Stimulated activated CD4-positive, alpha-beta T cell treated with anti-CD3 and anti-CD28 coated beads, Interleukin-1b, Interleukin-23, amount 100 ng/mL, for 48 hours (primary cell): ENCODE measurements at places on chromosomes 13 and 19.

- DNase-seq, result no peak
Measured at GRCh38 chr13:23572836-23573235, 2.6 kb downstream of the TNFRSF19 start.

DNA sequence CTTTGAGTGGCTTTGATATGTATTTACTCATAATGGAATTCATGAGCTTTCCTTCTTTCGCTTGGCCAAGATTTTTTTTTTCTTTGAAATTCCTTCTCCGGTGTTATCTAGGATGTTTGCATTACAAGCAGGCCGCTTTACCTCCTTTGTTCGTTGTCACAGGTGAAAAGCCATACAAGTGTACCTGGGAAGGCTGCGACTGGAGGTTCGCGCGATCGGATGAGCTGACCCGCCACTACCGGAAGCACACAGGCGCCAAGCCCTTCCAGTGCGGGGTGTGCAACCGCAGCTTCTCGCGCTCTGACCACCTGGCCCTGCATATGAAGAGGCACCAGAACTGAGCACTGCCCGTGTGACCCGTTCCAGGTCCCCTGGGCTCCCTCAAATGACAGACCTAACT lies 16.7 kb downstream of the KLF5 start:
- no peak for DNase-seq

- DNase-seq, result no peak
Measured at GRCh38 chr19:9528757-9529336, 9.6 kb downstream of the ZNF426 start.

- DNase-seq, result no peak
Measured at GRCh38 chr13:49022472-49023144, 46.9 kb downstream of the FNDC3A start.

GRCh38 chr13:77079902-77080413 lies 53.0 kb upstream of the FBXL3 start:
- no peak for DNase-seq

GRCh38 chr13:34371645-34372395 lies 553.9 kb downstream of the RFC3 start:
- no peak for DNase-seq

- DNase-seq, result no peak
Measured at GRCh38 chr19:45355402-45355801, 14.9 kb downstream of the KLC3 start.

DNA sequence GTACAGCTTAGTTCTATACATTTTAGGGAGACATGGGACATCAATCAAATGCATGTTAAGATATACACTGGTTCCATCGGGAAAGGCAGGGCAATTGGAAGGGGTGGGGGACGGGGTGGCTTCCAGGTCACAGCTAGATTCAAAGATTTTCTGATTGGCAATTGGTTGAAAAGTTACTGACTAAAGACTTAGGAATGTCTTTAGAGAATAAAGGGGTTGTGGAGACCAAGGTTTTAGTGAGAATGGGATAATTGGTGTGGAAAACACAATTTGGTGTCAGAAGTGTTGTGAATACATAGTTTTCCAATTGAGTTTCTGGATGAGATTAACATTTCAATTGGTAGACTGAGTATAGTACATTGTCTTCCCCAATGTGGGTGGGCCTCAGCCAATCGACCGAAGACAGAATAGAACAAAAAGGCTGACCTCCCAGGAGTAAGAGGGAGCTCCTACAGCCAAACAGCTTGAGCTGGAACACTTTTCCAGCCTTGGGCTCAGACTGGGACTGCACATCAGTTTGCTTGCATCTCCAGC lies 988 bp upstream of the CCDC169 start:
- no peak for DNase-seq

GRCh38 chr13:39820606-39821005 lies 165.1 kb downstream of the COG6 start:
- DNase-seq, result no peak

DNA sequence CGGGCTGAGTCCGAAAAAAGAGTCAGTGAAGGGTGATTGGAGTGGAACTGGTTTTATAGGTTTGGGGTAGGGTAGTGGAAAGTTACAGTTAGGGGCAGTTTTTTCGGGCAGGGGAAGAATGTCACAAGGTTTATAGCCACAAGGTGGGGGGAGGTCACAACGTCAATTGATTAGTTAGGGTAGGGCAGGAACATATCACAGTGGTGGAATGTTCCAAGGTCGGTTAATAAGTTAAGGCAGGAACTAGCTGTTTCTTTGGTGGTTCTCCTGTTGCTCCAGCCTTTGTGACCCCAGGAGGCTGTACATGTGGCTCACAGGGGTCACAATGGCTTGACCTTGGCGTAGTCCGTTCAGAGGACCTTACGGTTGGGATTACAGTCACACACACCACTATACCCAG lies 20.3 kb downstream of the RDH8 start:
- DNase-seq, result no peak

GRCh38 chr19:4877753-4878490 lies 10.5 kb upstream of the PLIN3 start:
- no peak for DNase-seq

GRCh38 chr19:11028146-11028545 lies 61.1 kb upstream of the LDLR start:
- DNase-seq, result no peak

DNA sequence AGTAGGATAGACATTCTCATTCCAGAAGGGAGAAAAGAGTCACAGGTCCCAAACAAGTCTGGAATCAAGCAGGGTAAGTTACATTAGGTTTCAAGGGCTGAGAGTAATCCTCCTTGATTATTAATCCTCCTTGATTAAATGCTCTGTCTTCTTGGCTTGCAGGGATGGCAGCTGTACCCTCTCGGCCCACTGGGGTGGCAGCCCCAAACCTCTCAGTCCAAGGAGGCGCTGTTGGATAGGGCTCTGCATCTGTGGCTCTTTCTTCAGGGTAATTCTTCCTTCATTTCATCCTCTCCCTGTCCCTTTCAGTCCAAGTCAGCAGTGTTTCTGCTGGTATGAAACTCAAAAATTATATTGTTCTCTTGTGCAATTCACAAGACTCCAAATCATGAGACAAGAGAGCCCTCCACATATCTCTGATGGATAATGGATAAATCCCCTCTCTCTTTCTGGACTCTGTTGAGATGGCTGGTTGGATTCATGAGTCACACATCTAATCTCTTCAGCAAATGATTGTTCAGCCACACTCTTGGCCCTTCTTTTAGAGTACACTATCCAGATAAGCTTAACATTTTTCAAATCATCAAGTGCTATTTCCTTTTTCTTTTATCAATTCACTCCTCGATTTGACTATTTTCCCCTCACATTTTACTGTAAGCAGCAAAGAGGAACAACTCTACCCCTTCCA lies 323.7 kb upstream of the HTR2A start:
- no peak for DNase-seq

DNA sequence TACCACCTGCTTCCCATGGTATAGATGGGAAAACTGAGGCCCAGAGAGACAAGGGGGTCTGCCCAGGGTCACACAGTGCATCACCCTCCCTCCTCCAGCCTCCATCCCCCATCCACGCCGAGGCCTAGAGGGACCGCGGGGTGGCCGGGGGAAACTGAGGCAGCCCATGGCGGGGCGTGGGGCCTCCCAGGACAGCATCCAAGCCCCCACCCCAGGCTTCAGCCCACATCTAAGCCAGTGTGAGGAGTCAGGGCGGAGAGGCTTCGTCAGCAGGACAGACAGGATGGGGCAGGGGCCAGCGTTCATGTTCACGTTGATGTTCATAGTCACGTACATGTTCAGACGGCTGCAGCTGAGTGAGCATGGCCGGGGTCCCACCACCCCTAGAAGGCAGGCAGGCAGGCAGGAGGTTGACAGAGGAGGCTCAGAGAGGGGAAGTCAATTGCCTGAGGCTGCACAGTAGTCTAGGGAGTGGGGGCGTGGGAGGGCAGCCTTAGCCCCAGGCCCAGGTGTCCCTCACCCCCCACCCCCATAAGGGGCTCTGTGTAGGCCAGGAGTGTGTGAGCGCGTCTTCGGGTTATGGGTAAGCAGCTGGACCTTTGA lies 23.3 kb downstream of the SMIM24 start:
- no peak for DNase-seq

DNA sequence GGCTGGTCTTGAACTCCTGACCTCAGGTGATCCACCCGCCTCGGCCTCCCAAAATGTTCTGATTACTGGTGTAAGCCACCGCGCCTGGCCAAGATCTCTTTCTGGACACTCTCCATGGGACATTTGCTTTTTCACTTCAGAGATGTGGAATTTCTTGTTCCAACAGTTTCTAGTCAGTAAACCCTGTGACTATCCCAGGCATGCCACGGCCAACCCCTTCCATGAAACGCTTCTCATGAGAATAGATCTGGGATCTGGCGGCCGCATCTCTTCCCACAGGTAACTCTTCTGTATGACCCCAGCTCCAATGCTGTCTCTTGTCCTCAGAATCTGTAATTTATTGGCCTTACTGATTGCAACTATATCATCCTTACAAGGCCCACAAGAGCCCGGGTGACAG lies 16.2 kb downstream of the PLPP2 start:
- DNase-seq, result no peak

- no peak for DNase-seq
Measured at GRCh38 chr19:33900817-33901216, 104.1 kb downstream of the KCTD15 start.

DNA sequence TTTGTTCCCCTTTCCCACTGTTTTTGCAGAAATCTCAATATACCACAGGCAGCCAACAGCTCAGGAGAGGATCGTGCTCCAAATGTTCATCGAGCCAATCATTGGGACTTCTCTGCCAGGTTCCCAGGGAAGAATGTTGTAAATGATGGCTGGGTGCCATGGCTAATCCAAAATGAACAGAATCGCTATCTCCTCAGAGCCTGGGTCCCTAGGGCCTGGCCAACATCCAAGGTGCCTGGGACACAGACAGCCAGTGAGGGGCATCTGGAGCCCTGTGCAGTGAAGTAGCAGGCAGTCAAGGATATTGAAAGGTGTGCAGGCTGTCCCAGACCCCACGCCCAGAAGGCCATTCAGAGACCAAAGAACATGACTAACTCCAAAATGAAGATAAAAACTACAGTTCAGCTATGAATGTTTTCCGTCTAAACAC lies 37.8 kb downstream of the BRD4 start:
- DNase-seq, result peak; percentile 16

DNA sequence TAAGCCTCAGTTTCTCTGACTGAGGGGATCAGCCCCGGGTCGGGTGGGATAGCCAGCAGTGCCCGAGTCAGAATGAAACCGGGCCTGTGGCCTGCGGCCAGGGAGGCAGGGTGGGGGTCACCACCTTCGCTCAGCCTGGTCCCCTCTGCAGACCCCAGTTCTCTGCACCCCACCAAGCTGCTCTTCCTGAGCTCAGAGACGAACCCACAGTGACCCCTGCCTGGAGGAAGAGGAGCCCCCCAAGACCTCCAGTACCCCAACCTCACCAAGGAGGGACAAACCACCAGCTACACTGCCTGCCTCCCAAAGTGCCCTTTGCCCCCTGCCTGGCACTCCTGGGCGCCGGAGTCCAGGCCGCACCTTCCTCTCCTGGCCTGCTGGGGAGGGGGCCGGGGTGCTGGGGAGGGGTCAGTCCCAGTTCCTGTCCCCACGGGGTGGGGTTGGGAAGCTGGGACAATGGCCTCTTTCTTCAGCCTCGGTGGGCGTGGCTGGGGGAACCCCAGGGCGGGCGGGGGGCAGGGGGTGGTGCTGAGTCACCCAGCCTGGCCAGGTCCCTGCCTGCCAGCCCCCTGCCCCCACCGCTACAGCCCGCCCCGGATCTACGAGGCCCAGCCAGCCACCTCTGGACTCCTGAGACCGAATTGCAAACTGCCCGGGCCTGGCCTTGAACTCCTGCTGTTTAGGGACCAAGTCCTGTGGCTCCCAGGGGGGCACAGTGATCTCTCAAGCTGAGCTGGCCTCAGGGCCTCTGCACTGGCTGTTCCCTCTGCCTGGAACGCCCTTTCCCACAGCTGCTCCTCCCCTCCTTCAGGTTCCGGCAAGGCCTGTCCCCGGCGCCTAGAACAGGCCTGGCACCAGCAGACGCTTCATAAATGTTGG lies 14.3 kb downstream of the ZBTB7A start:
- no peak for DNase-seq

- DNase-seq, result no peak
Measured at GRCh38 chr19:18875726-18876125, 20.2 kb downstream of the CERS1 start.

DNA sequence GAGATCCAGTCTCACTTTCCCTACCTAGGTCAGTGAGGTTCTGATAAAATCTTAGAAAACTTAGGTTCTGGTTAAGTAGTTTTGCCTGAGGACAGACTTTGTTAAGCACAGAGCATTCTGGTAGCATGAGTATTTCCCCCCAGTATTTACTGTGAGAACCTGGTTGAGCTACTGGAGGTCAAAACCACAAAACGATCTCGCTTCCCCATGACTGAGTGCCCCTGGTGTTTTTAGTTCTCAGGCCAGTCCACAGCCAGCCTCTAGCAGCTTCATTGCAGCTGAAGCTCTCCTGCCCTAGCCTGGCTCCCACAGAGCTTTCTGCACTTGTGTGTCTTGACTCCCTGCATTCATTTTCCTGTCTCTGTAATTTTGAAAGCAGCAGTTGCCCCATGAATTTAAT lies 1138.2 kb downstream of the UQCRFS1 start:
- DNase-seq, result no peak

GRCh38 chr13:32028711-32029110 lies 2.9 kb upstream of the FRY start:
- no peak for DNase-seq

GRCh38 chr13:31236211-31236786 lies 36.5 kb downstream of the B3GLCT start:
- DNase-seq, result no peak
